Osteoblast (primary cell): ENCODE measurements at places on chromosomes 5 and 9. TPM values are rescaled to one million over a fixed set of nuclear protein-coding genes. Genes with fewer than 3 reads are reported as not detected.

The ZDHHC11B gene
- total RNA-seq = not detected in 2 replicates

The SLC34A1 gene
- total RNA-seq = not detected in 2 replicates

The PLPP7 gene
- 16.3 and 18.0 TPM in 2 replicates for total RNA-seq

The SAXO1 gene
- under 0.01 TPM in 2 replicates for total RNA-seq

The IL4 gene
- total RNA-seq = not detected in 2 replicates

The FAM120AOS gene
- 43.4 and 48.0 TPM in 2 replicates for total RNA-seq

The HAPLN1 gene
- 18.8 and 36.5 TPM in 2 replicates for total RNA-seq

The CNTFR gene
- total RNA-seq = under 0.01 TPM in 1 of 2 replicates, not detected in the other

The MARCHF11 gene
- total RNA-seq = not detected in 2 replicates

The ZNF454 gene
- 2.5 and 3.8 TPM in 2 replicates for total RNA-seq

The C5 gene
- total RNA-seq = 5.1 and 5.6 TPM in 2 replicates

The PCDHA1 gene
- not detected in 2 replicates for total RNA-seq

The BHMT gene
- not detected in 2 replicates for total RNA-seq

The HRCT1 gene
- 1.8 and 5.1 TPM in 2 replicates for total RNA-seq

The WNT8A gene
- not detected in 2 replicates for total RNA-seq

The PCDHB11 gene
- total RNA-seq = 1.1 and 1.8 TPM in 2 replicates

The SHOC1 gene
- under 0.01 TPM in 2 replicates for total RNA-seq

The IFNA13 gene
- total RNA-seq = not detected in 2 replicates

The ISCA1 gene
- total RNA-seq = 33.6 and 34.7 TPM in 2 replicates

The PCDHB13 gene
- 2.1 and 2.2 TPM in 2 replicates for total RNA-seq

The TMEM141 gene
- total RNA-seq = 31.8 and 39.8 TPM in 2 replicates

The SMIM3 gene
- 46.3 and 51.9 TPM in 2 replicates for total RNA-seq

The HTR4 gene
- not detected in 2 replicates for total RNA-seq

The IFNA6 gene
- not detected in 2 replicates for total RNA-seq

The PCDHA13 gene
- under 0.01 TPM in 2 replicates for total RNA-seq

The INSL6 gene
- not detected in 2 replicates for total RNA-seq

The PRUNE2 gene
- 59.2 and 80.0 TPM in 2 replicates for total RNA-seq

The SLC34A3 gene
- not detected in 2 replicates for total RNA-seq

The IFNB1 gene
- total RNA-seq = not detected in 2 replicates

The TSPAN17 gene
- total RNA-seq = 26.1 and 33.6 TPM in 2 replicates

The CARTPT gene
- total RNA-seq = not detected in 2 replicates

The FREM1 gene
- under 0.01 and 0.72 TPM in 2 replicates for total RNA-seq

The IQGAP2 gene
- 0.29 and 0.36 TPM in 2 replicates for total RNA-seq

The IFNA2 gene
- total RNA-seq = not detected in 2 replicates

The GRXCR2 gene
- total RNA-seq = not detected in 2 replicates

The GABRP gene
- total RNA-seq = under 0.01 TPM in 2 replicates

The PHF24 gene
- under 0.01 TPM in 1 of 2 replicates, not detected in the other for total RNA-seq

The SPINK5 gene
- not detected in 2 replicates for total RNA-seq

The ATP6V0E1 gene
- total RNA-seq = 177 and 181 TPM in 2 replicates

The SPATA24 gene
- total RNA-seq = 2.9 and 3.6 TPM in 2 replicates

The NCBP1 gene
- 28.0 and 37.3 TPM in 2 replicates for total RNA-seq

The FKBP15 gene
- total RNA-seq = 29.8 and 31.8 TPM in 2 replicates

The PSD2 gene
- 0.29 and 0.36 TPM in 2 replicates for total RNA-seq

The HMGCS1 gene
- total RNA-seq = 222 and 277 TPM in 2 replicates

The ADRA1B gene
- total RNA-seq = 0.29 and 0.36 TPM in 2 replicates

The RACK1 gene
- 3,800 and 4,007 TPM in 2 replicates for total RNA-seq

The RANBP17 gene
- 4.0 and 5.0 TPM in 2 replicates for total RNA-seq

The ATP10B gene
- total RNA-seq = not detected in 2 replicates

The DOCK2 gene
- 2.7 and 6.2 TPM in 2 replicates for total RNA-seq

The NDFIP1 gene
- total RNA-seq = 87.5 and 115 TPM in 2 replicates

The FLT4 gene
- not detected in 2 replicates for total RNA-seq

The SLC27A6 gene
- not detected in 2 replicates for total RNA-seq

The OBP2B gene
- not detected in 2 replicates for total RNA-seq

The GPRIN1 gene
- total RNA-seq = 1.8 TPM in 2 replicates

The NPDC1 gene
- 10.0 and 10.1 TPM in 2 replicates for total RNA-seq
